ENCODE measurements at places on chromosomes 1 and 21.

DNA sequence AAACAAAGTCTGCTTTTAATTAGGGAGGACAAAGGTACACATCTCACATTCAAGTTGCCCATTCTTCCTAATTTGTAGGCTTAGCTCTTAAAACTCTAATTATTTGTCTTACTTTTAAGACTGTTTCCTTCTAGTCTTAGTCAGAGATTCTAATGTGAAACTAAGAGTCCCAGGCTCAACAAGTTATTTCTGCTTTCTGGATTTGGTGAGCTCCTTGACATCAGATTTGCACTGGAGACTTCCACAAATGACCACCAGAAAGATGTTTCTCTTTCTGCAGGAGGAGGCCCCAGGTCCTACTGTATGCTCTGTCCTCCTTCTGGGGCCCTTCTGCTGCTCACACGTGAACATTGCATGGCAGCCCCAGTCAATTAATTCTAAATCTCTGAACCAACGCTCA, 194.2 kb upstream of the JUN start:
- DNase-seq = no peak

GRCh38 chr21:31909153-31910073, 36.6 kb downstream of the HUNK start:
- no peak for DNase-seq

- no peak for DNase-seq
Measured at GRCh38 chr1:207619871-207620542, 24.9 kb upstream of the CR1L start.

DNA sequence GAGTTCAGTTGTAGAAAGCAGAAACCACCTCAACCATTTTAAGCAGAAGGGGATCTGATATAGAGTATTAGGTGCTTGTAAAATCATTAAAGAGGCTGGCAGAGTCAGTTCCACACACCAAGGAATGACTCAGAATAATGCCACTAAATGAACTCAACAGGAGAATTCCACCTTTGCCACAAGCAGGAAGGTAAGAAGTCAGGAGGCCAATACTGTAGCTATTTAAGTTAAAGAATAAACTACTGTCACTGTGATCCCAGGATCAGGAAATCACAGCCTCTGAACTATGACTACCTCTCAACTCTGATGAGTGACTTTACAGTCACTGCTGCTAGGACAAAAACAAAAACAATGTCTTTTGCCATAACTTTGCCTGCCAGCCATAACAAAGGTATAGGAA, 52.5 kb upstream of the PRMT6 start:
- no peak for DNase-seq

- DNase-seq = no peak
Measured at GRCh38 chr1:40032240-40032891, 8.2 kb upstream of the CAP1 start.

GRCh38 chr1:181918880-181919525, 142.5 kb downstream of the ZNF648 start:
- DNase-seq = no peak

- no peak for DNase-seq
Measured at GRCh38 chr1:87154384-87154783, 174.3 kb upstream of the LMO4 start.

DNA sequence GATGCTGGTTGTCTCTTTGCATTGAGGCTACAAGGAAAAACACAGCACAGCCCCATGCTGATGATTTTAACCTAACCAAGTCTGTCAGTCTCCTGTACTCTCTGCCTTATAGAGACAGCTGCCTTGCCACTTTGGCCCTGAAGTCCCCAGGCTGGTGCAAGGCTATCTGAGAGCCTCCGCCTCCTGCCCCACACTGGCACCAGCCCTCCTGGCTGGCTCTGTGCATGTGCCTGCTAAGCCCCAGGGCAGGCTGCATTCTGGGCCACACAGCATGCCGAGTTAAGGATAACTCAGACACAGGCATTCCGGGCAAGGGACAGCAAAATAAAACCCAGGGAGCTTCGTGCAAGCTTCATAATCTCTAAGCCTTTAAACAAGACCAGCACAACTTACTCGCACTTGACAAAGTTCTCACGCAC, 910 bp downstream of the RUNX1 start:
- no peak for DNase-seq

DNA sequence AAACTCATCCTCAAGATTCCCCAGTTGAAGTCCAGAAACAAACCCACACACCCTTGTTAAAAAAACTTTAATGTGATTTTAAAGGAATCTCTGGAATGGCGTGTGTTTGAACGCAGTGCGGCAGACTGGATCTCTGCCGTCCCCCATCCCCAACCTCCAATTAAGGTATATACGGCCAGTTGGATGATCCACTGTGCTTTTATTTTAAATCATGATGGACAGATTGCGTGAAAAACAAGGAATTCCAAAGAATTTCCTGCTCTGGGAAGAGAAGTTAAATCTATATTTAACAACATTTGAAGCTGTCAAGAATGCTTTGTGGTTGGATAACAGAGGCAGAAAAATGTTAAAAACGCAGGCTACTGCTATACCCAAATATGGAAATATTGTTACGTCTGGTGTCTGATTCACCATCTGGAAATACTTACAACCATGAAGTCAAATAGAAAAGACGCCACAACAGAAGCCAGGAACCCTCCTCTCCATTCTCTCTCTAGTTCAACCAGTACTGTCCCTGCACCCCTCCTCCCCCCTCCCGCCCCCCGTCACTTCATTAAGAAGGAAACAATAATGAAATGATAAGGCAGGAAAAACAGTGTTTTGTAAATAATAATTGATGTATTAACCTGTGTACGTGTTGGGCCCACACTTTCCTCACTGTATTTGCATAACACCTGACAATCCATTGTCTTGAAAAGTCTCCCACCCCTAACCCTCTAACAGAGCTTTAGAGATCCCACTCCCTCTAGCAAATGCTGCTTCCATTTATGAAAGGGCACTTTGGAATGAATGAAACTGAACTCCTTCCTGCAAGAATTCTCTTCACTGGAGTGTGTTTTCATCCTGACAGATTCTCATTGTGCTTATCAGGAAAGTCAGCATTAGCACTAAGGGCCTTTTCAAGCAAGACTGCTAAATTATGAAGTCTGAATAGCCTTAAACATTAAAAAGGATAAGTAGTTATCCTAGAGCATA, 2.0 kb upstream of the CCN1 start:
- DNase-seq = no peak

GRCh38 chr1:164969253-164969652, 387.3 kb downstream of the LMX1A start:
- DNase-seq = no peak

GRCh38 chr1:222790115-222790514, 24.7 kb upstream of the DISP1 start:
- DNase-seq = no peak

GRCh38 chr1:207831517-207832327, 79.2 kb downstream of the CD34 start:
- DNase-seq = peak; percentile 32

DNA sequence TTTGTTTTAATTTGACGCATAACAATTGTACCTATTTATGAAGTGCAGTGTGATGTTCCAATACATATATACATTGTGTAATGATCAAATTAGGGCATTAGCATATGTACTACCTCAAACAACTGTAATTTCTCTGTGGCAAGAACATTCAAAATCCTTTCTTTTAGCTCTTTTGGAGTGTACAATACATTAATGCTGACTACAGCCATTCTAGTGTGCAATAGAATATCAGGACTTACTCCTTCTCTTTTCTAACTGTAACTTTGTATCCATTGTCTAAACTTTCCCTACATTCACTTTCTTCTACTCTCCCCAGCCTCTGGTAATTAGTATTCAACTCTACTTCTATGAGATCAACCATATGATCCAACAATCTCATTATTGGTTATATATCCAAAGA, 1177.4 kb downstream of the KCNT2 start:
- DNase-seq = no peak

DNA sequence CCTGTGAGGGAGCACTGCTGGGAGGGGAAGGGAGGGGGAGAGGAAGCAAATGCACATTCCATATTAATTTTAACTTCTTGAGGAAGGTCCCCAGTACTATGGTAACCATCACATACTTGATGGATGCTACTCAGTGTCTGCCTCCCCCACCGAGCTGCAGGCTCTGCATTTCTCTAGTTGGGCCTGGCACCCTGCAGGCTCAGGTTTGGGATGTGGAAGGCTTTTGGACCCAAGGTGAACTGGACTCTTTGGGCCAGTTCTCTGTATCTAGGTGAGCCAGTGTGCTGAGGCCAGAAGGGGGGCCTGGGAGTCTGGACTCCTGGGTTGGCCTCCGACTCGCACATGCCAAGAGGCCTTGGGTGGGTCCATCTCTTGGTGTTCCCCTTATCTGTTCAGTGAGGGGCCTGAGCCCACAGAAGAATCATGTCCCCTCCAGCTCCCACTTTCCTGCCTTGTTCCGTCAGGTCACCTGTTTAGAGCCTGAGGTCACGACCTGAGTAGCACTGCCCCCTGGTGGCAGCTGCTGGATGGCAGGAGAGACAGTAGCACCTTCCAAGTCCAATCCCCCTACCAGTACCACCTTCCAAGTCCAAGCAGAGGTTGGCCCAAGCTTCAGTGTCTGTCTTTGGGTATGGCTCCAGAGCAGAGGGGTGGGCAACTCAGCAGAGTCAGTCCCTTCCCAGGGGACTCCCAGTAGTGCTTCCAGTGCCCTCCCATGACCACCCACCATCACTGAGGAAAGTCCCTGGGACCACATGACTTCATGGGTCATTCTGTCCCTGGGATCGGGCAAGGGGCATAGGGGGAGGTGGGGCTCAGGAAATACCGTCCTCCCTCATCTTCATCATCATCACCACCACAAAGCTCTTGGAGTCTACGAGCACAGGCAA, 241.8 kb downstream of the TRABD2B start:
- DNase-seq = peak; percentile 45

DNA sequence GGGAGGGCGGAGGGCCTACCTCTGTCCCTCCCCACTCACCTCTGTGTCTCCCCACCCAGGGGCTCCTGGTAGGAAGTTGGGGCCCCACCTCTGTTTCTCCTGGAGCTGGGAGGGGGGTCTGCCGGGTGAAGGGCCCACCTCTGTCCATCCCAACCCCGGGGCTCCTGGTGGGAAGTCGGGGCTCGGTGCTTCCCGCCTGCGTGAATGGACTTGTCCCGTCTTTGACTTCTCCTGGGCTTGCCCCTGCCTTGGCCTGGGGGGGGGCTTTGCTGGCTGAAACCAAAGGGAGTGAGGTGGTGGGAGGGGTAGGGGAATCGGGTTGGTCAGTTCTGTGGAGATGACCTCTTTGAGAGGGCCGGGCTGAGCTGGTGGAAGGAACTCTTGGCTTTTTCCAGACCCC, 5.8 kb downstream of the AGRN start:
- no peak for DNase-seq

DNA sequence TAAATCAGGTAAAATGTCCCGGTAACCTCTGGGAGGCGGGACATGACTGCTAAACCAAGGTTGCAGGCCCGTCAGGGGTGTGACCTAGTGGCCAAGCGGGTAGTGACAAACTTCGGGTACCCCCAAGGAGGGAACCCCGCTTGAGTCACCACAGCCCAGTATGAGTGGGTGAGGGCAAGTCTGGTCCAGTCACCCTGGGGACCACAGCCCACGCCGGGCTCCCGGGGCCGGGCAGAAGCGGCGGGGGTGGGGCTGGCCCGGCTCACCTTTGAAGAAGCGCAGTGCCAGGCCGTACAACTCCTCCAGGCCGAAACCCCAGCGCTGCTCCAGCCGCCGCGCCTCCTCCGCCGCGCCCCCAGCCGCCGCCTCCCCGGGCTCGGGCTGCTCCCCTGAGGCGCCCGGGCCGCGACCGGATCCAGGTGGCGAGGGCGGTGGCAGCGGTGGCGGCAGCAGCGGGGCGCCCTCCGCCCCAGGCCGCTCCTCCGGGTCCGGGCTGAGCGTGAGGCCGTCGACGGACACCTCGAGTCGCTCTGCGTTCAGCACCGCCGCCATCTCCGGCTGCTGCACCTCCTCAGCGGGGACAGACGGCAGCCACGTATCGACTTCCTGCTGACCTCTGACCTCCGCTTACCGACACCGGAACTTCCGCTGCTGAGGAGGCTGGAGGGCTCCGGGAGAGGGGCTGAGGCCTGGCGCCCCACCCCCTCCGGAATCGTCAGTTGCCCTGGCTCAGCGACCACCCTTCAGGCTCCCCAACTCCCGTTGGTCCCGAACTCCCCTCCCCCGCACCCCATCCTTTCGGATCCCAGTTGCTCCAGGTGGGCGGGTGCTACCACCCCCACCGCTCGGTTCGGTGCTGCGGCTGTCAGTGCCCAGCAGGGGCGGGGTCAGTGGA, at the start of gene ACBD3:
Gene ACBD3, minus strand, starts transcription at position 618 of the 895 bp plus-strand sequence. Its CDS starts 66 bp downstream, at position 552.
- DNase-seq = peak; percentile 77

DNA sequence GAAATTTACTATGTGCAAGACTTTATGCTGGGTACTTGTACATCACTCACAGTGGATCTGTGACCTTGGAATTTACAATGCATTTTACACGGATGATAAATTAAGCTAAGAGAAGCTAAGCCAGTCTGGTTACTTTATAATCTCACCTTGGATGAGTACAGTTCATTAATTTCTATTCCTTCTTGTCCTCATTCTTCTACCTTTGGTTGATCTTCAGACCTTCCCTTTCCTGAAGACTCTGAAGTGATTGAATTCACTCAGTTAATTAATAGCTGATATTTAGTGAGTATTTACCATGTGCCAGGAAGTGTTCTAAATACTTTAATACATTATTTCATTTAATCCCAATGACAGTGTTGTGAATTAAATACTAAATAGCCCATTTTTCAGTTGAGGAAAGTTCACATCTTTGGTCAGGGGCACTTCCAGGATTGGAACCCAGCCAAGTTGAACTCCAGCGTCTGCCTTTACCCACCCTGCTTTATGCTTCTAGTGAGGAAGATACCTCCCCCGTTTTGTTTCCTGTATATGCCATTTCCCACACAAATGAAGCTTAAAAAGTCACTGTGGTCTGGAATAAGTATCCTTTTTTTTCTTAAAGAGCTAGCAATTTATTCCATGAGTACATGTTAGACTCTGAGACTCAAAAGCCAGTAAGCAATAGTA, 146.6 kb downstream of the TLR5 start:
- DNase-seq = no peak

GRCh38 chr1:63774617-63775417, 1.0 kb downstream of the ROR1 start:
- DNase-seq = no peak

DNA sequence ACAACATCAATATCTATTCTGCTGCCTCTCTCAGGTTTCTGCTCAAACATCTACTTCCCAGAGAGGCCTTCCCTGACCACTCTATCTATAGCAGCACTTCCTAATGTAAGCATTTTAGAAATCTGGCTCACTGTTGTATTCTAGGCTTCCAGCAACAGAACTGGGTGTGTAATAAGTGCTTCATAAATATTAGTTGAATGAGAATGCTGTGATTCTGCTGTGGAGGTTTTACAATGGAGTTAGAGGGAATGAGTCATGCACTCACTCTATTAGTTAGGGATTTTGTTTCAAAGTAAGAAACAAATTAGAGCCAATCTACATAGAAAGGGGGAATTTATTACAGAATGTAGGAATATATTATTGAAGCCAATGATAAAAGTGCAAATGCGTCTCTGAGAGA, 38.6 kb upstream of the SLC35F3 start:
- no peak for DNase-seq
